Stimulated activated CD8-positive, alpha-beta memory T cell treated with anti-CD3 and anti-CD28 coated beads, Interleukin-7, amount 100 ng/mL, for 4 hours (primary cell): ENCODE measurements at places on chromosomes 11 and 22.

- no peak for DNase-seq
Observed at GRCh38 chr11:78612721-78613377, 38.2 kb upstream of the NARS2 start.

GRCh38 chr22:31943206-31943977, 943 bp upstream of the YWHAH start:
- DNase-seq, result no peak

DNA sequence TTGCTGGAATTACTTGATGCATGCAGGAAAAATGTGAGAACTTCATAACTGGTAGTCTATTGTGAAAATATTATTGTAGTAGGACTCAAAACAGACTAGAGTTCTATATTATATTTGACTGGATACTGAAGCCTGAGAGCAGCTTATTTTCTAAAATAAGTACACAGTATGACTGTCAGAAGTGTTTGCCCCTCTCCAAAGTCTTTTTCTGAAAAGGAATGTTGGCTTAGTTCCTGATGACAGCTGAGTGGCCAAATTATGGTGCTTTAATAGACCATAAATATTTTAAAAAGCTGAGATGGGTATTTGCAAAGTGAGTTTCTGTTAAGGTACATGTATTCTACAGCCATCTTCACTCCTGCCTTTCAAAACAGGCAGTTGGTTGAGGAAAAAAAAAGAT, 13.1 kb downstream of the ZBED5 start:
- no peak for DNase-seq

DNA sequence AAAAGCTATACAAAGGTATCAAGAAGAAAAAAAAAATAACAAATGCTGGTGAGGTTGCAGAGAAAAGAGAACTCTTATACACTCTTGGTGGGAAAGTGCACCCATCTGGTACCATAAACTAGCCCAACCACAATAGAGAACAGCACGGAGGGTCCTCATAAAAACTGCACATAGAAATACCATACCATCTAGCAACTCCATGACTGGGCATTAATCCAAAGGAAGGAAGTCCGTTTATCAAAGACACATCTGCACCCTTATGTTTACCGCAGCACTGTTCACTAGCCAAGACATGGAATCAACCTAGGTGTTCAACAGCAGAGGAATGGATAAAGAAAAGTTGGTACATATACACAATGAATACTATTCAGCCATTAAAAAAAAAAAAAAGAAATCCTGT, 10.8 kb upstream of the CLDN5 start:
- no peak for DNase-seq

DNA sequence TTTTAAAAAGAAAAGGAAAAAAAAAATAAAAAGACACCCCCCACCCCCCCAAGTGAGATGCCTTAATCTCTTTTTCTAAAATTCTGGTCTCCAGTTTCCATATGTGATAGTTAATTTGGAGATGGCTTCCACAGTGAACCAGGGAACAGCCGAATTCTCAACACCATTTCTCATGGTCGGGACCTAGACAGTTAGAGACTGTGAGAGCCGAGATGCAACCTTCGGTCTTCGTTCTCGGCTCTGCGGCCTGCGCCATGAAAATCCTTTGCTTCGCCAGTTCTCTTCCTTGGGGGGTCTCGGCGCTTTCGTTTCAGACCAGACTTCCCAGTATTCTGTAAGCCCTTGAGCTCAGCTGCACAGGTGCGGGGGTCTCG, 723 bp downstream of the CACNG2 start:
- DNase-seq, result no peak

DNA sequence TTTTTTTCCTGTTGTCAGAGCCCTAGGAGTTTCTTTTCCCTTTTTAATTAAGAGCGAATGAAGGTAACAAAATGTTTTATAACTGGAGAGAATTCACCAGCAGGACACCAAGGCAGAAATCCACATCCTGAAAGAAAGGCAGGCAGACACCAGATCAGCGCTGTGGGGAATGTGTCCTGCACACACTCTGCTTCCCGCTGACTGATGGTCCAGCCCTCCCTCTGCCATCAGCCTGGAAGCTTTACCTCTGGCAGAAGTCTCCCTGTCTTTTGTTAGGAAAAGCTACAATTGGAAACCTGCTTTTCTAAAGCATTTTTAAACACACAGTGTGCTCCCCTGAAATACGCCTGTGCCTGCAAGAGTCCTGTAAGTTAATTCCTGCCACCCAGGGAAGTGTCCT, 638.5 kb downstream of the NTM start:
- no peak for DNase-seq

GRCh38 chr11:31492320-31492913, 17.0 kb downstream of the IMMP1L start:
- no peak for DNase-seq

DNA sequence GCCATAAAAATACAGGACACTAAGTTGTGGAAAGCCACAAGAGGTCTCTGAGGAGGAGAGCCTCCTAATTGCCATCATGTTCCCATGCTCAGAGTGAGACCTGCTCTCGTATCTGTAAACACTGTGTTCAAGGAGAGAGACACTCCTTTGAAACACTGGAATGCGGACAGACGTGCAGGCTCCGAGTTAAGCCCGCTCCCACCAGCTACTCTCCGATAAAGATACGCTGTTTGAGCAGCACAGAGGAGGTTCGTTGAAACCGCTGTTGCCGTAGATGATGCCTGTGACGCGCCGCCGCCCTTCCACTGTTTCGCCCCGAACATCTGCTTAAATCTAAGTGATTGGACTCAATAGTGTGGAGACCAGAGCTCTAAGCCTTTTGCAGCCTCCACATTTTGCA, 25.1 kb downstream of the NUP50 start:
- no peak for DNase-seq

DNA sequence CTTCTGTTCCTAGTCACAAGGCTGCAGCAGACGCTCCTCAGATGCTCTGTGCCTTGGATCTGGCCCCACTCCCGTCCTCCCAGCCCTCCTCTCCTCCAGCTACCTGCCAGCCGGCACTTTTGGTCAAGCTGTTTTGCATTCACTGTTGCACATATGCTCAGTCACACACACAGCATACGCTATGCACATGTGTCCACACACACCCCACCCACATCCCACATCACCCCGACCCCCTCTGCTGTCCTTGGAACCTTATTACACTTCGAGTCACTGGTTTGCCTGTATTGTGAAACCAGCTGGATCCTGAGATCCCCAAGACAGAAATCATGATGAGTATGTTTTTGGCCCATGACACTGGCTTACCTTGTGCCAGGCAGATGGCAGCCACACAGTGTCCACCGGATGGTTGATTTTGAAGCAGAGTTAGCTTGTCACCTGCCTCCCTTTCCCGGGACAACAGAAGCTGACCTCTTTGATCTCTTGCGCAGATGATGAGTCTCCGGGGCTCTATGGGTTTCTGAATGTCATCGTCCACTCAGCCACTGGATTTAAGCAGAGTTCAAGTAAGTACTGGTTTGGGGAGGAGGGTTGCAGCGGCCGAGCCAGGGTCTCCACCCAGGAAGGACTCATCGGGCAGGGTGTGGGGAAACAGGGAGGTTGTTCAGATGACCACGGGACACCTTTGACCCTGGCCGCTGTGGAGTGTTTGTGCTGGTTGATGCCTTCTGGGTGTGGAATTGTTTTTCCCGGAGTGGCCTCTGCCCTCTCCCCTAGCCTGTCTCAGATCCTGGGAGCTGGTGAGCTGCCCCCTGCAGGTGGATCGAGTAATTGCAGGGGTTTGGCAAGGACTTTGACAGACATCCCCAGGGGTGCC, 109.8 kb downstream of the BCR start:
- peak; percentile 15 for DNase-seq

DNA sequence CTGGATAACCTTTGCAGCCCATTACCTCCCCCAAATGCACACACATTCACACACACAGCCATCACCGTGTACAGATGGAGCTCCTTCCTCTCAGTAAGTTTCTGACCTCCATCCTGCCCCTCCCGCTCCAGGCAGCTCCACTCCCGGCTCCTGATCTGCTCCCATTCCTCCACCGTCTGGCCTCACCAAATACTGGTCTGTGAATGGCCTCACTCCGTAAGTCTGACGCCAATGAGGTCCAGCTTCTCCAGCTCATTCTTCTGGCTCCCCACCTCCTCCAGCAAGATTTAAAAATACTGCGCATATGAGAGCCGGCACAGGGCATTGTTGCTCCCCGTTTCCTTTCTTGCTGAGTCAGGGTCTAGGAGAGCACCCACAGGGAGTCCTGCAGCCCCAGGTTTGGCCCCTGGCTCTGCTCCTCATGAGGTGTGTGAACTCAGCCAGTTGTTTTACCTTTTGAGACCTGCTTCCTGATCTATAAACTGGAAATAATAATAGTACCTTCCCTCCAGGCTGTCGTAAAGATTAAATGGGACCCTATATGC, 14.0 kb upstream of the TUB start:
- no peak for DNase-seq

DNA sequence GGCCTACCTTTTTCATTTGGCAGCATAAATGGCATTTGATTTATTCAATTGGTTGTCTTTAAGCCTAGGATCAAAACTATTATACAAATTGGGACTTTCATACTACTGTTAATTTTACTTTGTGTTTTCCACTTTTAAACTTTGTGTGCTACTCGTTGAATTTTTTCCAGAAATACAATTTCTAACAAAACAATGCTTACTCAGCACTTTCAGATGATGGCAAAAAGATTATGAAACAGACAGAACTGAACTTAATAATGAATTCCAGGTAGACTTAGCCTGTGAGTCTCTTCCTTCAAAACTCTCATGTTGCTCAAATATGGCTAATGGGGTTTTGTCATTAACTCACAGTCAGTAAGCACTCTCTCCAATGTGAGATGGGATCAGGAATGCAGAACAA, 26.3 kb downstream of the OR5T2 start:
- no peak for DNase-seq

DNA sequence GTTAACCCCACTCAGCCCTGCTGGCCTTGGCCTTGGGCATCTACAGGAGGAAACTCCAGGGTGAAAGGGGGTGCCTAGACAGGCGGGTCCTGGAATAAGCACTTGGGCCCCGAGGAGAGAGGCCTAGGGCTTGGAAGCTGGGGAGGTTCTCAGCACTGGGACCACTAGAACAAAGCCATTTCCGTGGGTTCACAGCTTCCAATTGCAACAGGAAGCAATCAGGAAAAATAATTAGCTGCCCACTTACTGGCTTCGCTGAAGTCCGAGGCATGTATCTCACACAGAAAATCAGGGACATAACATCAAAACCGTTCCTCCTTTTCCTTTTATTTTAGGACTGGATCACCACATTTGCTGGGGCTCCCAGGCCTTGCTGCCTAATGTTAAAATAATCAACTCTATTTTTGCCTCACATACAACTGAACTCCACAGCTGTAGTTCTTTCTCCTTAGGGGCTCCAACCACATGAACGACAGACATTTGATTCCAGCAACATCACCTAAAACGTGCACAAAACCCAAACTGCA, 161.1 kb upstream of the GRK3 start:
- no peak for DNase-seq

DNA sequence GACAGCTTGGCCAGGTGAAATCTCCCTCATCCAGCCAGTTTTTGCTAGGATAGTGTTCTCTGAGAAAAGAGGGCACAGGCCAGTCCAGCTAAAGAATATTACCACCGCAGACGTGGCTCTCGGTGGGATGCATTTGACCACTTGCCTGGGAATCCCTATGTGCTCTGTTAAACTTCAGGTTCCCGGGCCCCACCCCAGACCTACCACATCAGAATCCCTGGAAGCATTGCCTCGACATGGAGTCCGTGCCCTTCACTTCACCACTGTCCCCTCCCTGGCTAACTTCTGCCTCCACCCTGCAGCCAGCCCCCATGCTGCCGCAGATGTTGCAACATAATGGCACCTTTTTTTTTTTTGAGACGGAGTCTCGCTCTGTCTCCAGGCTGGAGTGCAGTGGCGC, 56.9 kb upstream of the EMID1 start:
- no peak for DNase-seq

DNA sequence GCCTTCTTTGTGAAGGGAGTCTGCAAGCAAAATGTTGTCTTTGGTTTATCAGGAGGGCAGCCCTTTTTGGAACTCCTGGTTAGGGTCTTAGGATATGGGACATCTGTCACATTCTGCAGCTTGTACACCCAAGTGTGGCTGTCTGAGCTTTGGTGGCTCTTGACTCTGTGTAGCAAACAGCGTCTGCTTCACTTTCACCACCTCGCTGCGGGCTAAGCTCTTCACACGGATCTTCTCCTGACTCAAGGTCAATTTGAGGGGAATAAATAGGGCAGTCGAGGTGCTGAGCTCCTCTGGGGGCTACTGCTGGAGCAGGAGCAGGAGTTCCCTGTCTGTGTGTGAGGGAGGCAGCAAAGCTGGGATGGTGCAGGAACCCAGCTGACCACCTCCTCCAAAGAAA, 10.6 kb downstream of the MICAL2 start:
- no peak for DNase-seq

GRCh38 chr22:19728836-19729235, 5.5 kb downstream of the GP1BB start:
- DNase-seq, result no peak

DNA sequence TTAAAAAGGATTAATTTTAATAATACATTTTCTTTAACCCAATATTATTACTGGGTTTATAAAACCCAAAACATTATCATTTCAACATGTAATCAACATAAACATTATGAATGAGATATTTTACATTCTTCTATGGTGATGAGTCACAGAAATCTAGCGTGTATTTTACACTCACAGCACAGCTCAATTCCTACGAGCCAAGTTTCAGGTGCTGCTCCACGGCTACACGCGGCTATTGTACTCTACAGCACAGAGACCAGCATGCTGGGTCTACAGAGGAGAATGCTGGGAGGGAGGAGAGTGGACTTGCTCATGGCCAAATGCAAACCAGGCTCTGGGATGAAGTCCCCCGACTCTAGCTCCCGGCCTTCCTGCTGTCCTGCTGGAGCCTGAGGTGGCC, 72.0 kb upstream of the LMO1 start:
- DNase-seq, result no peak

DNA sequence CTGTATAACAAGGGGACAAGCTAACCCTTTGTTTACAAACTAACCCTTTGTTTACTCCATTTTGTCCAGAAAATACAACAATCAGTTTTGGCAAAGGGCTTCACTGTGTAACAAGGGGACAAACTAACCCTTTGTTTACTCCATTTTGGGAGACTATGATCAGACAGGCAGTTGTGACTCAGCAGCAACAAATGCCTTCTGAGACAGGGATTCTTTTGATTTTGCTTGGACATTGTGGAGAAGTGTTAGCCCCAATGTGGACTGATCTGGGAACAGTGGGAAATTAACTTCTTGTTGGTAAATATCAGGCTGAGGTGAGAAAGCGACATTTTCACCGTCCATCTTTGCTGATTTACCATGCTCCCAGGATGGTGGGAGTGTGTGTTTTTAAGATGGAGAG, 983 bp downstream of the EHF start:
- DNase-seq, result no peak

- no peak for DNase-seq
Observed at GRCh38 chr11:20452585-20452984, 65.1 kb downstream of the PRMT3 start.

GRCh38 chr11:122277493-122277892, 161.5 kb upstream of the BLID start:
- no peak for DNase-seq

- no peak for DNase-seq
Observed at GRCh38 chr22:40009951-40010671, 15.4 kb downstream of the FAM83F start.

GRCh38 chr22:20010307-20011122, 6.1 kb downstream of the ARVCF start:
- DNase-seq, result no peak

GRCh38 chr11:43399983-43400630, 41.4 kb downstream of the TTC17 start:
- DNase-seq, result no peak
